ENCODE measurements at places on chromosomes 1 and 21.

GRCh38 chr1:228094432-228095016, 8.6 kb downstream of the C1orf35 start:
- DNase-seq: no peak

DNA sequence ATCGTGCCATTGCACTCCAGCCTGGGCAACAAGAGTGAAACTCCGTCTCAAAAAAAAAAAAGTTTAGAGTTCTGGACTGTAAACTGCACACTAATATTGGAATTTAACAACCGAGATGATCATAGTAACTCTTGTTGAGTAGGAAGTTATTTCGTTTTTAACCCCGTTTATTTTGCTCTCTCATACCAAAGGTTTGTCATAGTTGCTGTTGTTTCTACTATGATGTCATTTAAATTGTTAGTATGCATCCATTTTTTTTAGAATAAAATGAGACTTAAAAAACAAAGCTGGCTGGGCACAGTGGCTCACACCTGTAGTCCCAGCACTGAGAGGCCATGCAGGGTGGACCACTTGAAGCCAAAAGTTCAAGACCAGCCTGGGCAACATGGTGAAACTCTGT, 49.3 kb downstream of the DOP1B start:
- no peak for DNase-seq

GRCh38 chr21:33412832-33413519, 9.8 kb downstream of the IFNGR2 start:
- no peak for DNase-seq

DNA sequence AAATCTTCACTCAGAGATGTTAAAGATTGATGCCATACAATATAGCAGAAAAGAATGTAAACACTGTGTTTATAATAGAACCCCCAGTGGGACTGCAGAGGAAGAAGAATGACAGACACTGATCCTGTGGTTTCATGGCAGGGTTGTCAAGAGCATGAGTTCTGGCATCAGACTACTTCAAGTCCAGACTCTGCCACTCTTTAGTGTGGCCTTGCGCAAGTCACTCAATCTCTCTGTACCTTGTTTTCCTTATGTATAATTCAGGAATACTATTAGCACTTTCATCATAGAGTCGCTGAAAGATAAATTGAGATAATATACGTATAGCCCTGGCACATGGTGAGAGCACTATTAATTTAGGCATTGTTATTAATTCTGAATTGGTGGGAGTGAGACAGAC, 38.5 kb upstream of the BCL9 start:
- DNase-seq: no peak

DNA sequence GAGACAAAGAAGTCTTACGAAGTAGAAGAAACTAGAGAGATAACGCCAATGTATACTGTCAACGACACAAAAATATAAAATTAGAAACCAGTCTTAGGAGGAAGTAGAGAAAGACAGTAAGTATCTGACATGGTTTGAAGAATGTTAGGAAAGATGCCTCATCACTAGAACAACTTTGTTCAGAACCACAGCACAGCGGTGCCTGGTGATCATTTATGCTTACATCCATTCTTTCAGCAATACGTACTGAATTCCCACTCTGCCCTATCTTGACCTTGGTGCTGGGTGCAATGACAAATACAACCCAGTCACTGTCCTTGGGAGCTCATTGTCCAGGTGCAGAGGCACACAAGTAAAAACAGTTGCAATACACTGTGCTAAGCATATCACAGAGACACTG, 104.4 kb downstream of the TM2D1 start:
- no peak for DNase-seq

GRCh38 chr1:222394224-222394623, 153.7 kb downstream of the HHIPL2 start:
- DNase-seq: no peak

DNA sequence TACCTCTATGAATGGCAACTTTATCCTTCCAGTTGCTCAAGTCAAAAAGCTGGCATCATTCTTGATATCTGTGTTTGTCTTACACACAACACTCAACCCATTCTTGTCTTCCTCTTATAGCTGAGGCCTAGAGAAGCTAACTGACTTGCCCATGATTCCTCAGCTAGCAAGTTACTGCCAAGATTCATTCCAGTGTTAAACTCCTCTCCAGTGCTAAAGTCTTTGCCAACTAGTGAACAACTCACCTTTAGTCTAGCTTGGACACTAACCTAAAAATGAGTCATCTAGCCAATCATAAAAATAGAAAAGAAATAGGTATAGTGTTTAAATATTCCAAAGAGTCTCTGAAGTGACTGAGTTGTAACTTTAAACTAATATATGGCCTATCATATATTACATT, 45.6 kb upstream of the RGS2 start:
- DNase-seq: no peak

DNA sequence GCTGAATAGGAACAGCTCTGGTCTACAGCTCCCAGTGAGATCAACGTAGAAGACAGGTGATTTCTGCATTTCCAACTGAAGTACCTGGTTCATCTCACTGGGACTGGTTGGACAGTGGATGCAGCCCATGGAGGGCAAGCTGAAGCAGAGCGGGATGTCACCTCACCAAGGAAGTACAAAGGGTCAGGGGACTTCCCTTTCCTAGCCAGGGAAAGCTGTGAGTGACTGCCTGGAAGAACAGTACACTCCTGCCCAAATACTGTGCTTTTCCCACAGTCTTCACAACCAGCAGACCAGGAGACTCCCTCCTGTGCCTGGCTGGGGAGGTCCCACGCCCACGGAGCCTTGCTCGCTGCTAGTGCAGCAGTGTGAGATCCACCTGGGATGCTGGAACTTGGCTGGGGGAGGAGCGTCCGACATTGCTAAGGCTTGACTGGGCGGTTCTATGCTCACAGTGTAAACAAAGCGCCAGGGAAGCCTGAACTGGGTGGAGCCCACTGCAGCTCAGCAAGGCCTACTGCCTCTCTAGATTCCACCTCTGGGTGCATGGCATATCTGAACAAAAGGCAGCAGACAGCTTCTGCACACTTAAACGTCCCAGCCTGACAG, 14.7 kb downstream of the CR1L start:
- DNase-seq: no peak

DNA sequence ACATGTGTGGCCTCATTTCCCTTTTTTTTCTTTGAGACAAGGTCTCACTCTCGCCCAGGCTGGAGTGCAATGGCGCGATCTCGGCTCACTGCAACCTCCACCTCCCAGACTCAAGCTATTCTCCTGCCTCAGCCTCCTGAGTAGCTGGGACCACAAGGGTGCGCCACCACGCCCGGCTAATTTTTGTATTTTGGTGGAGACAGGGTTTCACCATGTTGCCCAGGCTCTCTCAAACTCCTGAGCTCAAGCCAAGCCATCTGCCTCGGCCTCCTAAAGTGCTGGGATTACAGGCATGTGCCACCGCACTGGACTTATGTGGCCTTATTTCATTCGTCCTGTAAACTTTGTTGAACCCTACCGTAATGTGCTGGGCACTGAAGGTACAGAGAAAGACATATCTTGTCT, 569 bp upstream of the WARS2 start:
- no peak for DNase-seq

GRCh38 chr1:168725060-168725459, 3.9 kb downstream of the DPT start:
- DNase-seq: no peak

GRCh38 chr1:65820983-65821382, 28.3 kb downstream of the PDE4B start:
- no peak for DNase-seq

- no peak for DNase-seq
Observed at GRCh38 chr1:226712742-226713419, 26.2 kb downstream of the ITPKB start.

GRCh38 chr1:28845786-28846543, 34.0 kb downstream of the OPRD1 start:
- DNase-seq: no peak

GRCh38 chr21:44437371-44437695, 18.0 kb upstream of the LRRC3 start:
- no peak for DNase-seq

GRCh38 chr1:216032961-216033614, 390.2 kb downstream of the USH2A start:
- DNase-seq: no peak

GRCh38 chr1:1124786-1125642, 9.1 kb upstream of the C1orf159 start:
- DNase-seq: no peak

DNA sequence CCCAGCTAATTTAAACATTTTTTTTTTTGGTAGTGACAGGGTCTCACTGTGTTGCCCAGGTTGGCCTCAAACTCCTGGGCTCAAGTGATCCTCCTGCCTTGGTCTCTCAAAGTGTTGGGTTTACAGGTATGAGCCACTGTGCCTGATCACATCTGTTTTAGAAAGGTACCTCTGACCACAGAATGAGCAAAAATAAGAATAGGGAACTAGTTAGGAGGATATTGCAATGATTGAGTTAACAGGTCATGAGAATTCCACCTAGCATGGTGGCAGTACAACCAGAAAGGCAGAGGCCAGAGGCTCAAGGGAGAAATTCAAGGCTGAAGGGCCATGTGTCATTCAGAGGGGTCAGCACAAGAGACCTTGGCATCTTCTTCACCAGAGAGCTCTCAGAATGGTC, 49.6 kb downstream of the ELAPOR1 start:
- no peak for DNase-seq

- DNase-seq: no peak
Observed at GRCh38 chr21:18663663-18664062, 260.1 kb upstream of the TMPRSS15 start.

DNA sequence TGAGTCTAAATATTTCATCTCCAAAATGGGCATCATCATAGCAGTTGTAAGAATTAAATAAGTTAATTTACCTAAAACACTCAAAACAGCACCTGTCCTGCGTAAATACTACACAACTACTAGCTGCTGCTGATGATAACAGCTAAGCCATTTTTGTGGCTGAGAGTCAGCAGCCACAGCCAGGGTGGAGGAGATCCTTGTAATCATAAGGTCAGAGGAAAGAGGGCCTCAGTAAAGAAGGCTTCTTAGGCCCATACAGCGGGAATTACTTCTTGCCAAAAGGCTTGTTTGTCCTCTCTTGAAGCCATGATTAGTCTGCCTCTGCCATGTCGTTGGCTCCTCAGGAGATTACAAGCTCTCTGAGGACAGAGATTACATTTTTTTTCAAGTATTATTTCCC, 245.0 kb downstream of the FGGY start:
- DNase-seq: no peak

DNA sequence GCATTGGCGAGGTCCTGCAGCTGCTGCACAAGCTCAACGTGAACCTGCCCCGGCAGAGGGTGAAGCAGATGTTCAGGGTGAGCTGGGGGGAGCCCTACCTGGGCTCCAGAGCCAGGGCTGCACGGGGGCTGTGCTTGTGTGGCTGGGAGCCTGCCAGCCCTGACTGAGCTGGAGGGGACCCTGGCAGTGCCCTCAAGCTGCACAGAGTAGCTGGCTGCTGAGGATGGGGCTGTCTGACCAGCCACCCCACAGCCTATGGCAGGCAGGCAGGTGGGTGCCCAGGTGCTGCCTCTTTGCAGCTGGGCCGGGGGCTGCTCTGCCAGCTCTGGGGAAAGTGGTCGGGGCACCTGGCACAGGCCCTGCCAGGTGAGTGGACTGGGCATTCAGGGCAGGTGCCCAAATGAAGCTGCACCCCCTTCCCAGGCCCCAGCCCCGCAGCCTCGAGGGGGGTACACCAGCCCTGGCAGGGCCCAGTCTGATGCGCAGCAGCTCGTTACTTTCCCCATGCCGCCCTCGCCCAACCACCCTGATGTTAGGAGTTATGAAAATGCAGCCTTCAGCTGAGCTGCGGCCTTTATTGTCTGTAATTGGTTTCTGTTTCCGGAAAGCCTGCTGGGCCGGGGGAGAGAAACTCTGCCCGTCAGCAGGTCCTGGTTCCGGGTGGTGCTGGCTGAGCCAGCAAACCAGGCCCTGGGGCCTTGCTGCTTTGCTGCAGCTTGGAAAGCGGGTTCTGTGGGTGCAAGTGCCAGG, 4.3 kb downstream of the PLCH2 start:
- DNase-seq: no peak

DNA sequence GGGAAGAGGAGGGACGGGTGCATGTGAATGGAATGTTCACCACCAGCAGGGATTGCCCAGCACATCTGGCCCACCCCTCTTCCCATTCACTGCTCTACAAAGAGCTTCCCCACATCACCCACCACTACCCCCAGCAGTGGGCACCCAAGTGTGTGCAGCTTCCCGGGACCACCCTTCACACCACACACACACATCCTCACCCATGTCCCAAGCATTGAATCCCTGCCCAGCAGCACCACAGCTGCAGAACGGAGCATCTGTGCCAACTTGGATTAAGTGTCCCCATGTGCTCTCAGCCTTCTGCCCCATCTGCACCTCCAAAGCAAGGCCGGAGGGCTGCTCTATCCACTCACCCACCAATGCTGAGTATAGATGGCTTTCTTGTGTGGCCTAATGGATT, 141.4 kb downstream of the PSMG1 start:
- no peak for DNase-seq

DNA sequence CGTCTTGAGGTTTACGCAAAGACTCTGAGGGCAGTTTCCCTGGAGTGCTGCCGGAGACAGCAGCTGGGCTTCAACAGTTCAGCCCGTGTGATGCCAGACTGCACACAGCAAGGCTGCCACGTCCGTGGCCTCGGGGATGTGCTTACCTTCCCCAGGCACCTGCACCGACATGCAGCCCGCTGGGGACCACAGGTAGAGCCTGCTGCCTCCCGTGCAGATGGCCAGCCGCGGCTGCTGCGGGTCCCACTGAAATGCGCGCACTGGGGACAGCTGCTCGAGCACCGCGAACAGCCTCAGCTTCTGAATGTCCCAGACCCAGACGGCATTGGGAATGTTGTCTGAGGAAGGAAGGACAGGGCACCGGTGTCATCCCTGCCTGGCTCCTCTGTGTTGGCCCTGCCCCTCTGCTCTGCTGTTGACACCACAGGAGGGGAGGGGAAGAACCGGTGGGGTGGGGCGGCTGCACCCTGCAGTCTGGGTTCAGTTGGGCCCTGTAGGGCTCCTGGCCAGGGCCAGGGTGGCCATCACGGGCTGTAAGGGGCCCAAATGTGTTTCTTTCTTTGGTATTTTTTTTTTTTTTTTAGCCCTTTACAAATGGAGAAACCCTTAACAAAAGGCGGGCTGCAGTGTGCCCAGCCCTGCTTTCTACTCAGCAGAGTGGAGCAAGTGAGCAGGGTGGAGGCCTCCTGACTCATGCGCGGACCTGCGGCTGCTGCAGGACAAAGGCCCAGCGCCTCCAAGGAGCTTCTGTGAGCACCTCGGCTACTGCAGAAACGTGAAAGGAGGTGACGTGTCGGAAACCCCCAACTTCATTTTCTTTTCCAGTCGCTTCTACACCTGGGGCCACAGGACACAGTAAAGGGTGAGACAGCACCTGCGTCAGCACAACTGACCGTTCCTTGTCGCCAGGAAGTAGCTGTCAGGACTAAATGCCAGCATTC, 6.8 kb downstream of the TPRG1L start:
- DNase-seq: no peak

- DNase-seq: no peak
Observed at GRCh38 chr1:48790397-48790796, 13.7 kb upstream of the BEND5 start.

GRCh38 chr1:3050603-3051002, 18.4 kb upstream of the PRDM16 start:
- no peak for DNase-seq

- DNase-seq: peak; percentile 30
Observed at GRCh38 chr1:24070821-24071393, 41.0 kb downstream of the MYOM3 start.

- DNase-seq: no peak
Observed at GRCh38 chr21:41970751-41971653, 17.2 kb upstream of the C2CD2 start.

- DNase-seq: no peak
Observed at GRCh38 chr21:42155045-42155855, 63.7 kb upstream of the ABCG1 start.

GRCh38 chr1:75136195-75136815, 2.1 kb downstream of the LHX8 start:
- DNase-seq: peak; percentile 42

- no peak for DNase-seq
Observed at GRCh38 chr1:43632135-43632670, 17.7 kb upstream of the KDM4A start.
